ENCODE measurements at places on chromosomes 16 and 17. TPM values are rescaled to one million over a fixed set of nuclear protein-coding genes. Genes with fewer than 3 reads are reported as not detected.

- peaks cover 35% of the 10 kb centered on the region for H3K4me1 ChIP-seq
- H3K36me3 ChIP-seq, result no peaks in the 10 kb centered on the region
- H3K27me3 ChIP-seq, result no peaks in the 10 kb centered on the region
- DNase-seq, result no peak
- peak overlapping the region; percentile 65 for H3K27ac ChIP-seq
- H3K4me3 ChIP-seq, result no peak overlapping the region
Observed at GRCh38 chr17:1462164-1463112, 6.4 kb upstream of the CRK start.

DNA sequence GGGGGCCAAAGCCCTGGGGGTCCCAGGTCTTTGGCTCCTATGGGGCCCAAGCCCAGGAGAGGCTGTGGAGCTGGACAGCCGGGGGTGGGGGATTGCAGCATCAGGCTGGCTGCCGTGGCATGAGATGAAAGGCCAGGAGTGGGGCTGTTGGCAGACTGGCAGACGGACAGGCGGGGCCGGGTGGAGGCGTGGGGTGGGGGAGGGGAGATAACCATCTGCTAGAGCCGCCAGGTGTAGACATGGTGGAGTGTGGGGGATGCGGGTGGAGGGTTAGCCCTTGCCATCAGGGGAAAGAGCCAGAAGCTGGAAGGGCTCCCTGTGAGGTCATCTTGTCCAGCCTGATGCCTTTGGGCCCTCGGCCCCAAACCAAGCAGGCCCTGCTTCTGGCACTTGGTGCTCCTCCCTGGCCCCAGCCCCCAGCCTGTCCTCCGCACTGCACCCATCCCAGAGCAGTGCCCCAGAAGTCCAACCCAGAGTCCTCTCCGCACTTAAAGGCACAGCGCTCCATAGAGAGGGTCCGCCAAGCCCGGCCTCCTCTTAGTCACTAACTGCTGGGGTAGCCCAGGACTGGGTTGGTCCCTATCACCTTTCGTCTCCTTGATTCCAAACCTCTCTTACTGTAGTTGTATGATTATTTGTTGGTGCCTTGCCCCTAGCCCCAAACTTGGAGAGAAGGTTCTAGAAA, 33.3 kb upstream of the DLX4 start:
- H3K27me3 ChIP-seq, result no peaks in the 10 kb centered on the region
- H3K4me3 ChIP-seq, result no peak overlapping the region
- no peaks in the 10 kb centered on the region for H3K36me3 ChIP-seq
- H3K4me1 ChIP-seq, result no peaks in the 10 kb centered on the region
- no peak overlapping the region for H3K27ac ChIP-seq
- no peak for DNase-seq

GRCh38 chr16:80002261-80002660, 401.7 kb upstream of the MAF start:
- H3K27me3 ChIP-seq, result no peaks in the 10 kb centered on the region
- no peak overlapping the region for H3K4me3 ChIP-seq
- no peak for DNase-seq
- no peaks in the 10 kb centered on the region for H3K4me1 ChIP-seq

- H3K4me1 ChIP-seq, result peaks cover 8% of the 10 kb centered on the region
- H3K4me3 ChIP-seq, result peak overlapping the region; percentile 72
- peak overlapping the region; percentile 74 for H3K27ac ChIP-seq
- H3K27me3 ChIP-seq, result no peaks in the 10 kb centered on the region
- no peaks in the 10 kb centered on the region for H3K36me3 ChIP-seq
Observed at GRCh38 chr17:16652847-16653366, 743 bp downstream of the ZNF624 start.

- H3K4me3 ChIP-seq, result no peak overlapping the region
- H3K27me3 ChIP-seq, result no peaks in the 10 kb centered on the region
- peak; percentile 17 for DNase-seq
- no peaks in the 10 kb centered on the region for H3K4me1 ChIP-seq
Observed at GRCh38 chr17:16942141-16943031, 29.5 kb downstream of the TNFRSF13B start.

GRCh38 chr16:8804313-8804712, 6.7 kb downstream of the PMM2 start:
- peaks cover 40% of the 10 kb centered on the region for H3K36me3 ChIP-seq
- H3K4me1 ChIP-seq, result peaks cover 3% of the 10 kb centered on the region
- H3K4me3 ChIP-seq, result no peak overlapping the region
- H3K27ac ChIP-seq, result no peak overlapping the region
- no peak for DNase-seq
- H3K27me3 ChIP-seq, result no peaks in the 10 kb centered on the region

DNA sequence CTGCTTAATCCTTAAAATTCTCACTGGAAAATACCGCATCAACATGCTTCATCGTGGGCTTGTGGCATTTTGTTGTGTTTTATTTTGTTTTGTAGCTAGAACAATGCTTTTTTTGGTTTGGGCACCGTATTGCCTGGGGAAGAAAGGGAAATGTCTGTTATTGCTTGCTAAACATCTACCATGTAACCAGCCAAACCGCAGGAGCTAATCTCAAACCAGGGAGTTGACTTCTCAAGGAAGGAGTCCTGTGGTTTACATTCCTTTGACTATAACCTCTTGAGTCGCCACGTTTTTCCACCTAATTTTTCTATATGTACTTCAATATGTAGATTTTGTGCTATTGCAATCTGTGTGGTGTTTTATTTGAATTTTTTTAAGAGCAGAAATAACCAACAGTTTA, 593.5 kb upstream of the SOX9 start:
- no peaks in the 10 kb centered on the region for H3K4me1 ChIP-seq
- no peak overlapping the region for H3K4me3 ChIP-seq
- no peaks in the 10 kb centered on the region for H3K27me3 ChIP-seq
- no peak for DNase-seq
- no peak overlapping the region for H3K27ac ChIP-seq

GRCh38 chr17:66406701-66407644, 104.6 kb downstream of the PRKCA start:
- no peak for DNase-seq
- peaks cover 6% of the 10 kb centered on the region for H3K4me1 ChIP-seq
- H3K27me3 ChIP-seq, result no peaks in the 10 kb centered on the region
- no peak overlapping the region for H3K27ac ChIP-seq

DNA sequence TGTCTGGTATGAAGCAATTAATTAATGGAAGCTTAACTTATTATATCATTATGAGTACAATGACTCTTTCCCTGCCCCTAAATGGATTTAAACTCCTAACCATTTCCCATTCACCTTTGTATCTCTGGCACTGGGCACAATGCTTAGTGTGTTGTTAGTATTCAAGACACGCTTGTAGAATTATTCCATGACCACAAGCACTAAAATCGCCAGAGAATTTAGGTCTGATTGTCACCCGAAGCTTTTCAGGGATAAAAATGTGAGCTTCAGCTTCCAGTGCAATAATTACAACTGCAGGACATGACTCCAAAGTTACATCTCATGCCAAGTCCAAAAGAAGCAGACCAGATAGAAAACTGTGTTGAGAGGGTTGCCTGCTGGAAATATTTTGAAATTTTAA, 101.6 kb downstream of the CDH8 start:
- no peak overlapping the region for H3K4me3 ChIP-seq
- no peaks in the 10 kb centered on the region for H3K4me1 ChIP-seq
- no peak overlapping the region for H3K27ac ChIP-seq

GRCh38 chr16:88653101-88653500, 2.2 kb upstream of the CYBA start:
- H3K36me3 ChIP-seq, result peaks cover 39% of the 10 kb centered on the region
- H3K27ac ChIP-seq, result no peak overlapping the region
- peaks cover 3% of the 10 kb centered on the region for H3K4me1 ChIP-seq
- DNase-seq, result no peak

GRCh38 chr16:69407702-69408323, 16.6 kb upstream of the CYB5B start:
- peaks cover 8% of the 10 kb centered on the region for H3K4me1 ChIP-seq
- DNase-seq, result no peak
- H3K27me3 ChIP-seq, result no peaks in the 10 kb centered on the region
- no peaks in the 10 kb centered on the region for H3K36me3 ChIP-seq

DNA sequence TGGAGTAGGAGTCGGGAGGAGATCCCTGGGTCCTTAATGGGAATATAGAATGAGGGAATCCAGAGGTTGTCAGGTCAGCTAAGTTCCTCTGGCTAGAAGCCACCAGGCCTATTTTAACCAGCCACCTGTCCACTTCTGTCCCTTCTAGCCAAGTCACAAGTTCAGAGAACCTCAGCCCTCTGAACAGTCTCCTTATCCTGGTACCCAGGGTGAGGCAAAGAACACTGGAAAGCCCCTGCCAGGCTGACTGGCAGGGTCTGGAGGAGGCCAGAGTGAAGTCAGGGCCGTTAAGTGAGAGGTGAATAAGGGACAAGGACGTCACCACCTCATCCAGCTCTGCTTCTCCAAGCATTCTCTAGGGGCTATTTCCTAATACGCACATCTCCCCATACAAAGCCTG, 2.7 kb downstream of the CTDNEP1 start:
- H3K4me1 ChIP-seq, result peaks cover 3% of the 10 kb centered on the region
- no peaks in the 10 kb centered on the region for H3K27me3 ChIP-seq
- peaks cover 10% of the 10 kb centered on the region for H3K36me3 ChIP-seq

GRCh38 chr16:2243031-2243528, 6.8 kb downstream of the DNASE1L2 start:
- H3K27me3 ChIP-seq, result no peaks in the 10 kb centered on the region
- H3K27ac ChIP-seq, result no peak overlapping the region

GRCh38 chr16:14057878-14058382, 13.2 kb upstream of the MRTFB start:
- peak overlapping the region; percentile 59 for H3K27ac ChIP-seq
- H3K4me1 ChIP-seq, result no peaks in the 10 kb centered on the region
- no peak for DNase-seq
- H3K27me3 ChIP-seq, result no peaks in the 10 kb centered on the region
- no peak overlapping the region for H3K4me3 ChIP-seq

DNA sequence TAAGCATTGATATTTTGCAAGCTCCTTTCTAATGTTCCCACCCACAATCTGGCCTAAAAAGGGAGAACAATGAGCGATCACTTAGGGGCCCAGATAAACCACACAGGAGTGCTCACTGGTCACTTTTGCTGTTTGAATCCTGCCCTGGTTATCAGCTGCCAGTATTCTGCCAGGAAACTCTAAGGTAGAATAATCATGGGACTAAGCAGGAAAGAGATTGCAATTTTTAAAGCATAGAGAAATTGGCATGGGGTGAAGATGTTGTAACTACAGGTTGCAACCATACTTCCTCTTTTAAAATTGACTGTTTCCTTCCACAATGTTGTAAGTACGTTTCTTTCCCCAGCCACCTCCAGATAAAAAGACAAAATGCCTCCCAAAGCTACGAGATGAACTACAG, 251.2 kb upstream of the CDH11 start:
- H3K27me3 ChIP-seq, result no peaks in the 10 kb centered on the region
- no peak overlapping the region for H3K27ac ChIP-seq
- H3K4me1 ChIP-seq, result no peaks in the 10 kb centered on the region
- no peak overlapping the region for H3K4me3 ChIP-seq

GRCh38 chr17:15263206-15263579, 1.9 kb downstream of the PMP22 start:
- DNase-seq, result no peak
- H3K36me3 ChIP-seq, result no peaks in the 10 kb centered on the region
- peak overlapping the region; percentile 61 for H3K27ac ChIP-seq
- no peaks in the 10 kb centered on the region for H3K27me3 ChIP-seq
- peaks cover 26% of the 10 kb centered on the region for H3K4me1 ChIP-seq

DNA sequence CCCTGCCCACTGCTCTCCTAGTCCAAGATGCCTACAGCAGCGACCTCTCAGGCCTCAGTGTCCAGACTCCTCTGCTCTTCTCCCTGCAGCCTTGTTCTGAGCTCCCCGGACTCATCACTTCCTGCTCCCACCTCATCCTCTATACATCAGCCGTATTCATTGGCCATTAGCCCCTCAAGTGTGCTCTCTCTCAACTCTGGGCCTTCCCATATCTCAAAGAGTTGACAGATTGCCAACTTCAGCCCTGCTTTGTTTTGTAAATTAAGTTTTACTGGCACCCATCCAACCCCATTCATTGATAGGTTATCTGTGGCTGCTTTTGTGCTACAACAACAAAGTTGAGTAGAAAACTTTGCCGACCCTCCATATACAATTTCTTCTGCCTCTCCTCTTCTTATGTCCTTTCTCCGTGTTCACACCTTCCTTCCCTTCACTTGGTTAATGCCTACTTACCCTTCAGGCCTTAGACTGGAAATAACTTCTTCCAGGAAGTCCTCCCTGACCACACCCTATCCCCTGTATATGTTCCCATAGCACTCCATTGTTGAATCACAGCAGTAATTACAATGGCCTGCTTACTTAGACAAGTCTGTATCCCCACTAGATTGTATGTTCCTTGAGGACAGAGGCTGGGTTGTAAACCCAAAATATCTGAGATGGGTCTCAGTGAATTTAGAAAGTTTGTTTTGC, 63.4 kb upstream of the TANC2 start:
- H3K27me3 ChIP-seq, result no peaks in the 10 kb centered on the region
- H3K36me3 ChIP-seq, result no peaks in the 10 kb centered on the region
- no peak overlapping the region for H3K27ac ChIP-seq
- no peak for DNase-seq
- no peaks in the 10 kb centered on the region for H3K4me1 ChIP-seq
- no peak overlapping the region for H3K4me3 ChIP-seq

DNA sequence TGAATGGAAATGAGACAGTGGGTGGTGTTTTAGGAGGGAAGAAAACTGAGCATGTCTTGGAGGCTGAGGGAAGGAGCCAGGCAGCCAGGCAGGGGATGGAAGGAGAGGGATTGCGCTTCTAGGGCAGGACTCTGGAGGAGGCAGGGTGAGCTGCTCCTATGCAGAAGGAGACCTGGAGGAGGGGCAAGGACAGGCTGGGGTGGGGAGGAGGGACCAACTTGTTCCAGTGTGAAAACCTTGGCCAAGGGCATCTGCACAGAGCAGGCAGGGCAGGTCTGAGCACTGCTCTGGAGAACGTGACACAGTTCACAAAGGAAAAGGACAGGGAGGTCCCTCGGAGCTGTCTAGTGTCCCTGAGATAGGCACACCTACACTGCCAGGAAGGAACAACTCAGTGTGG, 5.5 kb downstream of the GALK1 start:
- no peak overlapping the region for H3K4me3 ChIP-seq
- no peaks in the 10 kb centered on the region for H3K36me3 ChIP-seq
- no peak overlapping the region for H3K27ac ChIP-seq
- H3K27me3 ChIP-seq, result no peaks in the 10 kb centered on the region

GRCh38 chr17:46766493-46767491, 51.7 kb downstream of the WNT3 start:
- H3K27me3 ChIP-seq, result no peaks in the 10 kb centered on the region
- no peak for DNase-seq
- H3K36me3 ChIP-seq, result peaks cover 4% of the 10 kb centered on the region
- no peak overlapping the region for H3K27ac ChIP-seq

The BAIAP3 gene
- polyA plus RNA-seq, result 1.6 TPM

The ZNF688 gene
- polyA plus RNA-seq, result 5.8 TPM

The CMTM3 gene
- 1.6 TPM for polyA plus RNA-seq

The MYH13 gene
- polyA plus RNA-seq, result not detected

The TOB1 gene
- 47.5 TPM for polyA plus RNA-seq

The KCNJ12 gene
- 0.30 TPM for polyA plus RNA-seq

The DOC2B gene
- 0.38 TPM for polyA plus RNA-seq

The TBX2 gene
- 2.6 TPM for polyA plus RNA-seq

The C17orf78 gene
- not detected for polyA plus RNA-seq

The SYCE1L gene
- 0.51 TPM for polyA plus RNA-seq

The HCFC1R1 gene
- 16.3 TPM for polyA plus RNA-seq

The STX1B gene
- polyA plus RNA-seq, result 0.82 TPM

The KRTAP4-6 gene
- polyA plus RNA-seq, result not detected

The KRT9 gene
- polyA plus RNA-seq, result not detected

All from liver (tissue), 10 donors.